ENCODE measurements at places on chromosomes 5 and 9.

DNA sequence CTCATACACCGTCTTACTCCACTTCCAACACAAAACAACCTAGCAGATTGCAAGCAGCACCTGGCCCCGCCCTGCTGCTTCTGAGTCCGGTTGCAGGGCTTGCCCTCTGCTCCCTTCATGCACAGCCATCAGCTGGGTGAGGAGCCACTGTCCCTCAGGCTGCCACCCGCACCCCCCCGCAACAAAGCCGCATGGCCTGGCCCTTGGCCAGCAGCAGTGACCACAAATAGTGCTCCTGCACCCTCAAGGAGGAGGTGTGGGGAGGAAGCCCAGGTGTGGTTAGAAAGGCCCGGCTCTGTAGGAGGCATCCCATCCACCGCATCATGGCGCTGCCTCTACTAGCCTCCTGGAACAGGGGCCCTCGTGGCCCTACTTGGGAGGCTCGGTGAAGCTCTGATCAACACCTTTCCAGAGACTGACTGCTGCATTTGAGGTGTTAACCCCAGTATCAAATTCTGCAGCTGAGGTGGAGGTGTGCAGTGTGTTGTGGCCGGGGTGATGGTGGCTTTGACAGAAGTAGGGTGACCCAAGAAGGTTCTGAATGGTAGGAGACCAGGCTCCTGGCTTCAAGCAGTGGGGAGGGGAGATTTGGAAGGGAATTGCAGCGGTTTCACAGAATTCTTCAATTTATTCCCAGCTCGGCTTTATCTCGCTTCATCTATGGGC, 52.7 kb downstream of the WNK2 start:
- DNase-seq, result no peak

DNA sequence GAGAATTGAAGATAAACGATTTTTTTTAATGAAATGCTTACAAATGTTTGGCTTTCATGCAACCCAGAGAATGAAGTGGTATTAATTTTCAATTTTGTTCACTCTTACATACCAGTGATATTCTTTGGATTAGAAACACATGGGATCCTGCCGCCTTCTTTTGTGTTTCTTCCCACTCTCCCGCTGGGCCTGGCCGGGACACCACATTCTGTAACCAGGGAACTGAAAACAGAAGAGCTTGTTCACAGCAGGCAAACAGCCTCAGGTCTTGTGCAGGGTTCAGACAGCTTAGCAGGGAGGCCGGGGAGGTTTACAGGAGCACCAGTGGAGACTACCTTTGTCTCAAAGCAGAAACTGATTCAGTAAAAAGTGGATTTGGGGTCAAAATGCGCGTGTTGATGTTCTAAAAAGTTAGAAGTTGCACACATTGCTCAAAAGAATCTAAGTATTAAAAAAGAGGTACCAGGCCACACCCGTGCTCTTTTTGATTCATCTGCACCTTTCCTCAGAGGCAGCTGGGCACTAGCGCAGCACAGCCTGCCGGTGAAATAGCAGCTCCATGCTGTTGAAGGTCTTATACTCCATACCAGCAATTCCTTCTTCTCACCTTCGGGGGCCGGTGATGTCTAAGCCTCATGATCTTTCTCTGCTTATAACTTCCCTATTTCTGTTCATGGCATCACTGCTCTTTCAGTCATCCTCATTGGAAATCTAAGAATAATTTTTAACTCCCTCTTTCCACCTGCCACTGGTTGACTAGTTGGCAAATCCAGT, 67.1 kb downstream of the GRAMD2B start:
- DNase-seq, result no peak

DNA sequence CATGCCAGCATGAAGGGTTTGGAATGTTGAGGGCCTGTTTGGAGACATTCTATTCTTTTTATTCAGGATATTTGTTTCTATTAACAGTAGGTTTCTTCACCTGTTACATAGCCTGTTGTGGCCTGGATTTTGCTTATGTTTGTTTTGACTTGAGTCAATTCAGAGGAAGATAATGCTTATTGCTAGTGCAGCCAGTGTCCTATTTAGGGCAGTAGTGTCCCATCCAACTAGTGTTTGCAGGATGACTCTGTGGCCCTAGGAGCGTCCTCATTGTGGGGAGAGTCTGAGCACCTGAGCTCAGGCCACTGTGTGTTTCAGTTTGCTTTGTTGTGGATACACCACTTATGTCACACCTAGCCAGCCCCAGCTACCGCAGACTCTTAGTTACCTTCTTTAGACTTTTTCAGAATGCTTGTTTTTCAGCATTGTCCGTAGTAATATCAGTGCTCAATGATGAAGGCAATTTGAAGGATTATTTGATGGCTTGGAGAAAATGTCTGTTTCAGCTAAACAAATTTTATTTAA, 90.3 kb downstream of the ARHGEF28 start:
- DNase-seq, result no peak

- no peak for DNase-seq
Measured at GRCh38 chr9:131441441-131441840, 47.6 kb downstream of the PRRC2B start.

DNA sequence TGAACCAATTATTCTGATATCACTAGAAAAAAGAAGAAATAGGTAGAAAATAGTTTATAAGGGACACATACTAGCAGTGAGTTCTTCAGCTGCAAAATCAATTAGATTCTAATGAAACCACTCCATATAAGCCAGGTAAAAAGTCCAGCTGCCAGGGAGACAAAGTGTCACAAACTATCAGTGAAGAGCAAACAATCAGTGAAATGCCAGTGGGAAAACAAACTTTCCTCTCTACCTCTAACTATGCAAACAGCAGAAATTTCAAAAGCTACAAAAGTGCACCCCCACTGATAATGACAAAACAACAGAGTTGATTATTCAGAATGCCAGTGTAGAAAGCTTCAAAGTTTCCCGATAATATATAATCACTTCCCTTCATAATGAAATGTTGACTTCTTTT, 637.2 kb upstream of the ITGA1 start:
- DNase-seq, result no peak

DNA sequence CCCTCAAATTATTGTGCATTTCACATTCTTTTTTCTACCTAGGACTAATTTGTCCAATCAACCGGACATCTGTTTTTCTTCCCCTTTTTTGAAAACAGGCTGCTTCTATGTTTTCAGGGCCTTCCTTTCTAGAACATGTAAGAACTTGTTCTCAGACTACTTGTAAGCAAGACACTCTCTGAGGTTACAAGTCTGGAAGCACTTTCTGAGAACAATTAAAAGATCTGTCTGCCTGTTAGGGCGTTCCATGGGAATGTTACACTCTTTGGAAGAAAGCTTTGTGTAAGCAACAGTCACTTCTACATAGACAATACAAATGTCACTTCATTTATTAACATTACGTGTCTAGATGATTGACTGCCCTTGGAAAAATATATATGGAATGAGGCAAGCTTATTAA, 50.9 kb upstream of the HSPB3 start:
- DNase-seq, result no peak

GRCh38 chr9:136808075-136808805, 492 bp downstream of the RABL6 start:
- peak; percentile 28 for DNase-seq

All from DMS79 (cell line).